Astrocyte of the spinal cord (primary cell): ENCODE measurements at places on chromosomes 11 and 22.
A peak's percentile ranks its signal among the peaks of the same experiment; 100 is the strongest.

DNA sequence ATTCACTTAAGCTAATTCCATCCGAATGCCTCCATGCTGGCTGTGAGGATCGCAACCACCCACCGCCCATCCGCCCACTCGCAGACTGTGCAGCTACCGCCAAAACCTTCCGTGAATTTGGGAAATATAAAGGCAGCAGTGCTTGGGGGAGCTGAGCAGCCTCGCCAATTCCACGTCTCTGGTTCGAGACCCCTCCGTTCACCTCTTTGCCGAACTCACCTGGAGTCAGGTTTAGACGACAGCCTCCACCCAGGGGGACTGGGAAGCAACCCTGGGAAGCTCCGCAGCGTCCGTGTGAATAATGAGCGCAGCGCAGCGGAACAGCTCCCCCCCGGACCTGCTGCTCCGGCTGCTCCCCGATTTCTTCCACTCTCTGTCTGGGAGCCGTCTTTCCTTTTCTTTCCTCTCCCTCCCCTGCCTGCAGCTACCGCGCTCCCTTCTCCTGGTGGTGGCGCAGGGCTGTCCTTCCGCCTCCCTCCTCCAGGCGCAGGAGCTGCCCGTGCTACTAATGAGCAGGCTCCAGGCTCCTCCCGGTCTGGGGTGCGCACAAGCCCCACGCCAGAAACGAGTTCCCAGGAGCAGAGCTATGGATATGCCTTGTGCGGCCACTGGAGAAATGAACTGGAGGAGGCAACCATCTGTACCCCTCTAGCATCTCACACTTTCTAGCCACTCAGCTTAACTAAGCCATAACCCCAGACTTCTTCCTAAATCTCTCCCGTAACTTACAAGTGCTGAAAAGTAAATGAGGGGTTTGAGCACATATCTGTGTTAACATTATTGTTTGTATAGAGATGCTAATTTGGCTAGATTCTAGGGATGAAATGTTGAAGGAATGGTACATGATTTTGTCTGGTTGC lies 107.3 kb downstream of the XKR3 start:
- no peak for DNase-seq

DNA sequence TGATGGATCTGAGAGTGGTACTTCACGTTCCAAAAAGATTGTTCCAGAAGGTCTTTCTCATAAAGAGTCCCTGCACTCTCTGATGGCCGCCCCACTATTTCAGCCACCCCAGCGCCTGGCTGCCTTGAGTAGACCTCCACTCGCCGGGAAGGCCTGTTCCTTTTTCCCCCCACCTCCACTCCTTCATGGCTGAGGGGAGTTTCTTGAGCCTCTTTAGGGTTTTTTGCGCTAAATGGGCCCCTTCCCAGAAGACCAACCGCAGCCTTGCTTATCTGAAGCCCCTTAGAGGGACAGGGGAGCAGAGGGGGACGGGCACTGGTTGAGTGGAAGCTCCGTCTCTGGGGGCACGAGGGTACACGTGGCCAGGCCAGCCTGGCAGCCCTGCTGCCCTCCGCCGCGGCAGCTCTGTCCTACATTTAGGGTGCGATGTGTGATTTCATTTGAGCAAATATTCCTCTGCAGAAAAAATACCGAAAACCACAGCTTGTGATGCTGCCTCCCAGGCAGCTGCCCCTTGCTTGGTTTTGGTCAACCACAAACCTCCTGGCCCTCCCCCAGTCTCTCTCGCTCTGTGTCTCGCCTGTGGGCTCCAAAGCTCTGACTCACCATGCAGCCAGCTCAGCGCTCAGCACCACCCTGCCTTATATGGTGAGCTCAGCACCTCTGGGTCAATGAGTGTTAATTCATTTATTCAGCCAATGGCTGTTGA lies 88.7 kb downstream of the TP53I11 start:
- DNase-seq = peak; percentile 99

DNA sequence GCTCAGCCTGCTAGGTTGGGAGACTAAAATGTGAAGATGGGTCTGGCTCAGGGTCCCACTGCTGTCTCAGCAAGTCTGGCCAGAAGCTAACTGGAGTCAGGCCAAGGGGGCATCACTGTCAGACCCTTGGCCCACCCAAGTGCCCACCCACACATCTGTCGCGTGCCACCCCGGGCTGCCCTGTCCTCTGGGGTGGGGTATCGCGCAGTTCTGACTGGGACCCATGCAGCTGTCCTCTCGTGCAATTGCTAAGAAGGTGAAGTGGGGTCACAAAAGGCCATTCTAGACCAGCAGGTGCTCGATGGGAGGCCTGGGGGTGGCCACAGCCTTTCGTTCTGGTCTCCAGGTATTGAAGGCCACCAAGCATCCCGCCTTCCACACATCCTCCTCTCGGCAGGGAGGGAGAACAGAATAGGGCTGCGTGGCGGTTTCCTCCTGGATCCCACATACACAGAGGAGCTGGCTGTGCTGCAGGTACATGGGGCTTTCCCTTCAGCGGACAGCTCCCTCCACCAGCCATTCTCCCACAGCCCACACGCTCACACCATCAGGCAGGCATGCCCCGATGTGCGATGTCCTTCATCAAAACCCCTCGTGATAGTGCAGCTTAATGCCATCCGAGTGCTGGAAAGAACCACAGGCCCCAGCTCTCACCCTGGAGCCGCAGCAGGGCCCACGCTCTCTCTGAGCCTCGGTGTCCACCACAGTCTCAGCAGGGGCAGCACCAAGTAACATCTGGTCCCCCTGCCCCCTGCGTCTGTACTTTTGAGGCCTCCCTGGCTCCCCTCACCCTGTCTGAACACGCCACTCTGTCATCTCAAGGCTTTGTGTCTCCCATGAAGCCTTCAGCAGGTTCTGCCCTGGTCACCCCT lies 37.6 kb downstream of the SHANK2 start:
- DNase-seq = no peak

- no peak for DNase-seq
These were observed 866 bp downstream of the EXPH5 start for GRCh38 chr11:108592591-108593213.
